ENCODE measurements at places on chromosomes 13 and 19.

GRCh38 chr13:97967948-97968347 is 14.5 kb downstream of the IPO5 start:
- DNase-seq: no peak

- no peak for DNase-seq
Measured at GRCh38 chr19:35033067-35034004, 3.1 kb downstream of the SCN1B start.

DNA sequence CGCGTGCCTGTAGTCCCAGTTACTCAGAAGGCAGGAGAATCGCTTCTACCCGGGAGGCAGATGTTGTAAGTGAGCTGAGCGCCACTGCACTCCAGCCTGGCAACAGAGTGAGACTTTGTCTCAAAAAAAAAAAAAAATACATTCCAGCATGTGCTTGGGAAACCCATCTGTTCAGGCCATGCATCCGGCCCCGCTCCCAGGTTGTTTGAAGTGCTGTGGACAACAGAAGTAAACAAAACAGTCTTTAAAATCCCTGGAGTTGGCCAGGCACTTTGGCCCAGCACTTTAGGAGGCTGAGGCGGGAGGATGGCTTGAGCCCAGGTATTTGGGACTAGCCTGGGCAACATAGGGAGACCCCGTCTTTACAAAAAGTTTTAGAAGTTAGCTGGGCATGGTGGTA is 3.2 kb upstream of the PTPRS start:
- DNase-seq: no peak

DNA sequence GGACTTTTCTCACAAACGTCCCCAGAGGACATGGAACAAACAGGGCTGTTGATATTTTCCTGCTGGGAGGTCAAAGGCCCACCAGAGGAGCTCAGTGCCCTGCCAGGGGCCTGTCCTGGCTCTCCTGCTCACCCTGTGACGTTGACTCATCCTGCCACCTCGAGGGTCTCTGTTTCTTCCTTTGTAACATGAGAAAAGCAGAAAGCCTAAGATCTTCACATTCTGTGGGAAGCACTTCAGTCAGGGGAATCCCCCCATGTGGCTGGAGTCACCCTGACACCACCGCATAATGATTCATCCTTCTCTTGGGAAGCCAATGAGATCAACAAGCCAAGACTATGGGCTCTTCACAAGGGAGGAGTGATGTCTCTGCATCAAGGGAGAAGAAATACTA is 147.9 kb downstream of the KATNAL1 start:
- DNase-seq: no peak

DNA sequence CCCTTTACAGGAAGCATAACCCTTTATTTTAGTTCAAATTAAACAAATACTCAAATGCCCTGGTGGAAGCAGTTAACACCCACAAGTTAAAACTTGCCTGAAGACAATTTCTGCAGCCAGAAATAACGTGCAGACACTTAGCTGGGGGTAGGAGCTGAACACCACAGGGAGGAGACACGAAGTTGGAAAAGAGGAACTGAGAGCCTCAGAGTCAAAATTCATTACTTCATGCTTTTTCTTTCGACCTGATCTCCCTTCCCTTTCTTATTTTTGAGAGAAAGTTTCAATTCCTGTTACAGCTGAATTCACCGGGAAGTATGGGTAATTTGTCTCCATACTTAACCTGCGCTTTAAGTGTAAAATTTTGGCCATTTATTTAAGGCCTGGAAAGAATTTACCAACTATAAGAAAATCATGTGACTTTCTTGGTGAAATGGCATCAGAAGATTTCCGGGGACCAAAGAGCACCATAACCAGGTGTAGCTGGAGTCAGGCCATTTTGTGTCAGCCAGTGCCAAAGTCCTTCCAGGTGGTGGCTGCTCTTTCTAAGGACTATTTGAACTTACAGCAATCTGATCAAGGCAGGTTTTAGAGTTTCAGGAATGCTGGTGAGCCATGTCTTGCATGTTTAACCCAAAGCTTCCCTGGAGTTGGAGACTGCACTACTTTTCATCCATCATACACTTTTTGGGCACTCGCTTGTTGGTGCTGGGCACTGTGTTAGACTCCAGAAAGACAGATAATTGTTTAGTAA is 46.5 kb upstream of the RCBTB2 start:
- DNase-seq: no peak

DNA sequence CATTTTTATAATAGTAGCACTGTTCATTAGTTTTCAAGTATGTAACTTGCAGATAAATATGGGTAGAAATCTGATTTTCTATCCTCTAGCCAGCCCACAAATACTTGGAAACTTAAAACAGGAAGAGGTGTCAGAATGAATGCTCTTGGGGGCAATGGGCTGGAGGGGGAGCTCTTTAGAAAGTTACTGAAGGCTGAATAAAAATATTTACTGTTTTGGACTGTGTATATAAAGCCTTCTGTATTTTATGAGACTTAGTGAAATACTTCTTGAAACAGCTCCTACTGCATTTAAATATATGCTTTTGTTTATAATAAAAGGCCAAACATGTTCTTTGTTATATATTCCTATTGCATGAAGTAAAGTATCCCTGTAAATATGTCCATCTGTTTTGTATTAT is 138.8 kb downstream of the RGCC start:
- no peak for DNase-seq

- DNase-seq: no peak
Measured at GRCh38 chr19:5563935-5564612, 3.7 kb downstream of the TINCR start.

GRCh38 chr13:28981530-28981929 is 161.4 kb downstream of the MTUS2 start:
- DNase-seq: no peak

GRCh38 chr19:19655051-19655594 is 8.4 kb downstream of the ATP13A1 start:
- no peak for DNase-seq

DNA sequence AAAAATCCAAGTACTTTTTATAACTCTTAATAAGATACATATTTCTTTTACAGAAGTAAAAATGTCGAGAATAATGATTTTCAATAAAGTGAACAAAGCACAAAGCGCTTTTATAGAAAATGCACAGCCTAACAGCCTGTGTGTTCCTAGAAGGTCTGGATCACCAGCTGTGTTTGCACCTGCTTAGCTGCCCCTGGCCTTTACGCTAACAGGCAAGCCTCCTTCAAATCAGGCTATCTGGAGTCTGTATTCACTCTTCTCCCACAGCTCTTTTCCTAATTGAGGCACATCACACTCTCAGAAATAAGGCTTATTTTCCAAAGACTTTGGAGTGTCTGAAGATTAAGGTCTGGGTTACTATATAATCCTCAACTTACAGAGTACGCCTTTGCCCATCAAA is 183.1 kb downstream of the LHFPL6 start:
- no peak for DNase-seq

GRCh38 chr19:43914051-43914450 is 21.0 kb downstream of the ZNF45 start:
- no peak for DNase-seq

GRCh38 chr13:35140321-35140720 is 198.3 kb downstream of the NBEA start:
- no peak for DNase-seq

- DNase-seq: no peak
Measured at GRCh38 chr19:33093420-33094210, 12.6 kb downstream of the GPATCH1 start.

- DNase-seq: no peak
Measured at GRCh38 chr19:30710721-30711120, 338.5 kb downstream of the ZNF536 start.

GRCh38 chr13:52067237-52067636 is 42.7 kb downstream of the UTP14C start:
- no peak for DNase-seq

DNA sequence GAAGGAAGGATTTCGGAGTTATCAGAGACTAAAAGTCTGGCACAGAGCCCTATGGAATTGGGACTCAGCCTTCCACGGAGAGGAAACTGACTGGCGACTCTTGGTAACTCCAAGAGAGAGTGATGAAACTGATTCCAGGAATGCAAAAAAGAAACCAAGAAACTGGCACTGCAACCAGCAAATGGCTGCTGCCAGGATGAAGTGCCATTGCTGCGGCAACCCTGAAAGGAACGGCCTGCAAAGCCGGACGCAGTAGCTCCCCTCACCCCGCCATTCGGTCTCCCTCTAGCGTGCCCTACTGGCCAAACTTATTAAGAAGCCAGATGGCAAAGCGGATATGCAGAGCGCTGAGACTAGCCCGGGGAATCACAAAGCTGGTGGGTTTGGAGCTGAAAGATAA is 236.0 kb downstream of the PCDH9 start:
- DNase-seq: no peak

DNA sequence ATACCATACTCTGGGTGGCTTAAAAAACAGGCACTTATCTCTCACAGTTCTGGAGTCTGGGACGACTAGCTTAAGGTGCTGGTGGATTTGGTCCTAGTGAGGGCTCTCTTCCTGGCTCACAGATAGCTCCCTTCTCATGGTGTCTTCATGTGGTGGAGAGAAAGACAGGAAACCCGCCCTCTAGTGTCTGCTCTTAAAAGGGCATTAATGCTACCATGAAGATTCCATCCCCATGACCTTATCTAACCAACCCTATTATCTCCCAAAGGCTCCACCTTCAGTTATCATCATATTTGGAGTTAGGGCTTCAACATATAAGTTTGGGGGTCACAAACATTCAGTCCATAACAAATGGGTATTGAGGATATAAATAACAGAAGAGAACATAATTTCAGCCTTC is 139.4 kb downstream of the HS6ST3 start:
- DNase-seq: peak; percentile 5

DNA sequence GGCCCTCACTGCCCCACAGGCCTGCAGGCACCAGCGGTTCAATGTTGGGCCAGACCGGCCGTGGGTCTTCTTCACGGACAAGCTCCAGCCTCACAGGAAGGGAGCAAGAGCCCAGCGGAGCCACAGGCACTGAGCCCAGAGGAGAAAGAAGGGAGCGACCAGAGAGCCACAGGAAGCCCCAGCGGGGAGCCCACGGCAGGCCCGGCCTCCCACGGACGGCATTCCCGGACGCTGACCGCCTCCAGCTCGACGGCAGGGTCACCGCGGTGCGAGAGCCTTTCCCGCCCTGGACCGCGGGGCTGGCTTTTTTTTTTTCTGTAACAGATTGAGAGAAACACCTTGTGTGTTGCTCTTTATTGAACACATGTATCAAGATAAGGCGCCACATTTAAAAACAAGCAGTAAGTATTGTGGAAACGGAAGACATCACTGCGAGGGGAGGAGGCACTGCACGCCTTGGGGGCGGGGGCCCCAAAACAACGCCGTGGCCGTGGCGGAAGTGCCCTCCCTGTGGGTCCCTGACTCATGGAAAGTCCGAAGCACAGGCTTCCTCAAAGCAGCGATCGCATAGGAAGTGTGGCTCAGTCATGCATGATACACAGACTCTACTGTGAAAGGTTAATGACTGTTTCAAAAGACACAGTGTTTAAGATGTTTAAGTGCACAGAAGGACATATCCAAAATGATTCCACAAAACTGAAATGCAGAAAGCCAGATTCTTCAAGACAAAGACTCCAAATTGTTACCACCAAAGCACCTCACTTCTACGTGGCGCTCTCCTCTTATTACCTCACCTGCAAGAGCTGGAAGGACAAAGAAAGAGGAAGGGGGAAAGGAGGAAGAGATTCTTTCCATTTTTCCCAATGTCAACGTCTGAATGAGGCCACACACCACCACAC is 3.5 kb downstream of the RASA3 start:
- DNase-seq: peak; percentile 19

- no peak for DNase-seq
Measured at GRCh38 chr19:36771261-36772231, 1.1 kb downstream of the ZNF850 start.

- no peak for DNase-seq
Measured at GRCh38 chr19:54275951-54276350, 5.0 kb downstream of the LILRB2 start.

- no peak for DNase-seq
Measured at GRCh38 chr13:101493541-101493940, 41.1 kb downstream of the ITGBL1 start.

DNA sequence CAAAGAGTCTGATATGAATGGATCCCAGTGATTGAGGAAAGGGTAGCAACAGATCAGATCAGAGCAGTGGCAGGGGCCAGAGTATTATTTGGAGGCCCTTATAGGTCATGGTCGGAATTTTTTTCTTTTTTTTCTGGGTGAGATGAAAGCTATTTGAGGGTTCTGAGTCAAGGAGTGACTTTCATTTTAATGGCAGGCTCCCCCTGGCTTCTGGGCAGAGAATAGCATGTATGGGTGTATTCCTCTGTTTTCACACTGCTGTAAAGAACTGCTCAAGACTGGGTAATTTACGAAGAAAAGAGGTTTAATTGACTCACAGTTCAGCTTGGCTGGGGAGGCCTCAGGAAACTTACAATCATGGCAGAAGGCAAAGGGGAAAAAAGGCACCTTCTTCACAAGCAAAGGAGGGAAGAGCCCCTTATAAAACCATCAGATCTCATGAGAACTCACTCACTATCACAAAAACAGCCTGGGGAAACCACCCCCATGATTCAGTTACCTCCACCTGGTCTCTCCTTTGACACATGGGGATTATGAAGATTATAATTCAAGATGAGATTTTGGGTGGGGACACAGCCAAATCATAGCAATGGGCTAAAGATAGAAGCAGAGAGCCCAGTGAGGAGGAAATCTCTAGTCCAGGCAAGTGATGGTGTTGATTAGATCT is 3.0 kb upstream of the SLC6A16 start:
- DNase-seq: no peak

- DNase-seq: no peak
Measured at GRCh38 chr19:5108123-5108596, 139.2 kb downstream of the KDM4B start.

DNA sequence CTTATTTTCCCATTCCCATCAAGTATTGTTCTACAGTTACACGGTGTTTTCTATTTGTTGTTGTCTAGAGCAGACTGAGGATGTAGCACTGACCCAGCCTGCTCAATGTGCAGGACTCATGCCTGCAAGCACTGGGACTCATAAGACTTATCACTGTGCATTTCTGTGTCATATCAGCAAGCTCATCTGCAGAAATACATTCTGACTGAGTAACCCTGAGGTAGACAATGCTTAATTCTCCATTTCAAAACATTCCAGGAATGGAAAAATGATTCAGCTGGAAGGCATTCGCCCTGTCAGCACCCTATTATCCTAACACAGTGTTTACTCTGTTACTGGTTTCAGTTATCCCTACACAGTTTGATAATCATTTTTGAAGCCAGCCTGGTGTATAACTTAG is 2506.4 kb downstream of the PCDH9 start:
- peak; percentile 44 for DNase-seq

GRCh38 chr13:107324416-107325204 is 756.7 kb upstream of the ARGLU1 start:
- DNase-seq: no peak

GRCh38 chr13:48001114-48001881 is at the start of gene SUCLA2:
TSS of gene SUCLA2 (minus strand) at chr13:48001273. CDS start at chr13:48001269, 4 bp downstream.
- peak; percentile 85 for DNase-seq

GRCh38 chr13:102800145-102801041 is 1.5 kb downstream of the BIVM start:
- peak; percentile 67 for DNase-seq

- no peak for DNase-seq
Measured at GRCh38 chr13:99332456-99332855, 25.3 kb upstream of the GPR183 start.

DNA sequence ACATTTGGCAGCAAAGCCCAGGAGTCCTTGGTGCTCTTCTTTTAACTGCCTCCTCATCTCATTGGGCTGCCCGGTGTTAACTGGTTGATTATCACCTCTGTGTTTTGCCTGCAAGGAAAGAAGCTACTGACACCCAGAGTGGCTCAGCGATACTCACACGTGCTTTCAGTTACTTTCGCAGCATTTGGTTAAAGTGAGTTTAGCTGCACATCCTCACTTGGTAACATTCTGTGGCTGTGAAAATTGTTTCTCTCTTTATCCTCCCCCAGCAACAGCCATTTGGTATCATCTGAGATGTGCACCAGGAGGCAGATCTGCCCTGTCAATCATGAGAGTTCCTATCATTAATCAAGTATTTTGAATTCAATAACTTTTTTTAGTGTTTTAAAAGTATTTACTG is 44.6 kb upstream of the GPR183 start:
- DNase-seq: no peak
